ENCODE measurements at places on chromosomes 16 and 17.

- DNase-seq: no peak
Observed at GRCh38 chr16:57239107-57239506, 6.0 kb upstream of the ARL2BP start.

DNA sequence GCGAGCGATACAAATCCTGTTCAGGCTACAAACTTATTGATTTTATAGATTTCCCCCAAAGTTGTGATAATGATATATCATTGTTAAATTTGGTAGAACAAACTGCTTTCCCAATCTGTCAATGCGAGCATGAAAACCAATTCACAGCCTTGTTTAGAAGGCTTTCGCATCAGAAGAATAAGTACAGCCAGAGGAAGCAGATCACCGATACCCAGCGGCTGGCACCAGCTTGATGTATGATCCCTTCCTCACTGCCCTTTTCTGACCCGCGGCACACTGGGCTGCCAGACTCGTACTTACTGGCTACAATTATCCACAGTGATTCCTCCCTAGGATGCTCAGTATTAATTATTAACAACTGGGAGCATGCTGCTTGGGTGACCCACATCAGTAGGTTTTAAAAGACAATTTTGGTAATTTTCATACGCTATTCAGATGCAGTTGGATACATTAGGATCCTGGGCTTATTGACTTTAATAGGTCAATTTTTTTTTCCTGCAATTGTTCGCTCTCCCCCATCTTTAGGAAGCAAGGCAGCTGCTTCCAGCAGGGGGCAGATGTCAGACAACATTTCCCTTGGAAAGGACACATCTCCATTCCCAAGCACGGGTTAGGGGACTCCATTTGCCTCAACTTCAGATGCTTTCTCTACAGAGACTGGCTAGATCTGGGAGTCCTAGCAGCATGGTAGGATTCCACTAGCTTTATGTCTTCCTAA lies 582.7 kb upstream of the PSMD7 start:
- DNase-seq: no peak

DNA sequence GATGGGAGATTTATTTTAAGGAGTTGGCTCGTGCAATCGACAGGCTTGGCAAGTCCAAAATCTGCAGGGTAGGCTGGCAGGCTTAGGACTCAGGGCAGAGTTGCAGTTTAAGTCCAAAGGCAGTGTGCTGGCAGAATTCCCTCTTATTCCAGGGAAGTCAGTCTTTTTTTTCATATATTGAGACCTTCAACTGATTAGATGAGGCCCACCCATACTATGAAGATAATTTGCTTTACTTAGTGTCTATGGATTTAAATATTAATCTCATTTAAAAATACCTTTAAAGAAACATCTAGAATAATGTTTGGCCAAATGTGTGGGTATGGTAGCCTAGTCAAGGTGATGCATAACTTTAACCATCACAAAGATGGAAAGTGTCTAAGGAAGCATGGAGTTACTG lies 99.8 kb downstream of the CNTNAP4 start:
- no peak for DNase-seq

DNA sequence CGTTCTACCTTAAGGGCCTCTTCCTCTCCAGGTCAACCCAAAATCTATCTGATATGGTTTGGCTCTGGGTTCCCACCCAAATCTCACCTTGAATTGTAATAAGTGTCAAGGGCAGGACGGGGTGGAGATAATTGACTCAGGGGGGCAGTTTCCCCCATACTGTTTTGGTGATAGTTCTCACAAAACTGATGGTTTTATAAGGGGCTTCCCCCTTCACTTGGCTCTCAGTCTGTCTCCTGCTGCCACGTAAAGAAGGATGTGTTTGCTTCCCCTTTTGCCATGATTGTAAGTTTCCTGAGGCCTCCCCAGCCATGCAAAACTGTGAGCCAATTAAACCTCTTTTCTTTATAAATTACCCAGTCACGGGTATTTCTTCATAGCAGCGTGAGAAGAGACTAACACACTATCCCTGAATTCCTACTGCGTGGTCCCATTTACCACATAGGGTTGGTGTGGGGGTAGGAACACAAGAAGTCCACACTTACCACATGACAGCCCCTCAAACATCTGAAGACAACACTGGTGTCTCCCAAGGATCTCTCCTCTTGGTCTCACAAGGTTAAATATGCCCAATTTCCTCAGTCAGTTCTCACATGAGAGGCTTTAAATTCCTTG lies 8.2 kb downstream of the COTL1 start:
- no peak for DNase-seq

DNA sequence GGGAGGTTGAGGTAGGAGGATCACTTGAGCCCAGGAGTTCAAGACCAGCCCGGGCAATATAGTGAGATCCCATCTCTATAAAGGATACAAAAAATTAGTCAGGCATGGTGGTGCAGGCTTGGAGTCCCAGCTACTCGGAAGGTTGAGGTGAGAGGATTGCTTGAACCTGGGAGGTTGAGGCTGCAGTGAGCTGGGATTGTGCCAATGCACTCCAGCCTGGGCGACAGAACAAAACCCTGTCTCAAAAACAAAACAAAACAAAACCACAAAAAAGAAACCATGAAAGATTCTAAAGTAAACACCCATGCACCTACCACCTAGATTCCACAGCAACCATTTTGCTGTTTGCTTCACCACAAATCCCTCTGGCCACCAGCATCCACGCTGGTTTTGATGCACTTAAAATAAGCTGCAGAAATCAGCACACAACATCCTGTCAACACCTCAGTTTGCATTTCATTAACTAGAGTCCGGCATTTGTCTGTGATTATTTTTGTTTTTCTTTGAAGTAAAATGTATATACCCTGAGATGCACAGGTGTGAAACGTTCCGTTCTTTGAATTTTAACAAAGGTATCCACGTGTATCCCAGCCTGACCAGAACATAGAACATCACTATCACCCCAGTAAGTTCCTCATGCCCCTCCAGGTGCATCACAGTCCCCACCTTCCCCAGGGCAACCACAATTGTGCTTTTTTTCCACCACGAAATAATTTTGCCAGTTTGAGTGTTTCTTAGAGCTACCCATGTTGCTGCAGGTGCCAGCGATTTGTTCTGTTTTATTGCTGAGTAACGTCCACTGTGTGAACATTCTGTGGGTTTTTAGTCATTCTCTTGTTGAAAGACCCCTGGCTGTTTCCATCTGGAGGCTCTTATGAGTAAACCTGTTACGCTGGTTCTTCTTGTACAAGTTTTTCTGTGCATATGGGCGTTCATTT lies 191.5 kb downstream of the SEC14L1 start:
- peak; percentile 69 for DNase-seq

- no peak for DNase-seq
Observed at GRCh38 chr16:35752012-35752772, 2292.8 kb downstream of the TP53TG3F start.
